ENCODE measurements at places on chromosomes 4 and X.

DNA sequence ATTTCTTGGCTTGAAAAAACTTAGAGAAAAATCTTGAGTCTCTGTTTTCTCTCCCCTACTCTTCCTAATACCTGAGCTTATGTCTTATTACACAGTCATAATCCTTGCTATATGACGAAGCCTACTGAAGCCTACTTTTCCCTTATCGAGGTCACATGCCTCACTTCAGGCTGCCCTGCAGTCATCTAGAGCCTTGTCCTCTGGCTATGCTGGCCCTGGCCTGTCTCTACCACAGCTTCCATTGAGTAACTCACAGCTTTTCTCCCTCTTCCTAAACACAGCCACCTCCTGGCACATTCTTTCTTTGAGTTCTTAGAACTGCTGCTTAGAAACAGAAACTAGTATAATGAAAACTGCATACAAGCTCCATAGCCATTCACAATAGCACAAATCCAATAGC, 1698.3 kb downstream of the STIM2 start:
- DNase-seq = no peak

GRCh38 chr4:112982680-112983079, 66.8 kb upstream of the ANK2 start:
- DNase-seq = no peak

GRCh38 chrX:138718941-138719340, 7.4 kb upstream of the FGF13 start:
- no peak for DNase-seq

GRCh38 chr4:139904406-139904805, 238.8 kb downstream of the MGST2 start:
- DNase-seq = no peak

- DNase-seq = no peak
These were observed 20.8 kb upstream of the SEC24B start for GRCh38 chr4:109412776-109413175.

GRCh38 chrX:50889582-50889981, 21.0 kb upstream of the BMP15 start:
- DNase-seq = no peak
